Stimulated activated CD4-positive, alpha-beta T cell treated with anti-CD3 and anti-CD28 coated beads, Interleukin-4, amount 100 ng/mL, for 48 hours (primary cell): ENCODE measurements at places on chromosomes 5 and 9.

- no peak for DNase-seq
These were observed 70.3 kb upstream of the TRPM3 start for GRCh38 chr9:71191708-71192107.

DNA sequence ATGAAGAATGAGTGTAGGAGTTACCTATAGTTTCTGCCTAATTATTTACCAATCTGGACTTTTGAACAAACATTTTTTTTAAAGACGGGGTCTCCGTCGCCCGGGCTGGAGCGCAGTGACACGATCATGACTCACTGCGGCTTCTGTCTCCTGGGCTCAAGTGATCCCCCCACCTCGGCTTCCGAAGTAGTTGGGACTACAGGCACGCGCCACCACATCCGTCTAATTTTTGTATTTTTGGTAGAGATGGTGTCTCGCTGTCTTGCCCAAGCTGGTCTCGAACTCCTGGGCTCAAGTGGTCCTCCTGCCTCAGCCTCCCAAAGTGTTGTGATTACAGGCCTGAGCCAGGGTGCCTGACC, 1.5 kb downstream of the CTNNA1 start:
- DNase-seq, result no peak

DNA sequence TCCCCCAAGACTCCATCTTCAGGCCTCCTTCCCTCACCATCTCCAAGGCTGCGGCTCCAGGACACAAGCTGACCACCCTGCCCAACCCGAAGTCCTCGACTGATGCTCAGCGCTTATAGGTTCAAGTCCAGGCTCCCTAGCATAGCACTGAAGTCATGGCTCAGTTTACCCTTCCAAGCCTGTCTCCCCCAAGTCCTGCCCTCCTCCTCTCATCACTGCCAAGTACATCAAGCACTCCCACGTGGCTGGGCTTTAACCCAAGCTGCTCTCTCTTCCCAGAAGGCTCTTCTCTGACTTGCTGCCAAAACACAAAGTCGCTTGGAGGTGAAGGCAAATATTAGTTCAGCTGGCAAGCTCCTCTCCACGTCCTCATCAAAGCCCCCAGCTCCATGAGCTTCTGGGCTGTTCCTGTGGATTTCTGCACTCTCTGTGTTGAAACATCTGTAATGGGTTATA, 22.1 kb upstream of the MARCHF6 start:
- DNase-seq, result no peak

GRCh38 chr5:169126481-169127021, 174.4 kb downstream of the SLIT3 start:
- DNase-seq, result no peak

DNA sequence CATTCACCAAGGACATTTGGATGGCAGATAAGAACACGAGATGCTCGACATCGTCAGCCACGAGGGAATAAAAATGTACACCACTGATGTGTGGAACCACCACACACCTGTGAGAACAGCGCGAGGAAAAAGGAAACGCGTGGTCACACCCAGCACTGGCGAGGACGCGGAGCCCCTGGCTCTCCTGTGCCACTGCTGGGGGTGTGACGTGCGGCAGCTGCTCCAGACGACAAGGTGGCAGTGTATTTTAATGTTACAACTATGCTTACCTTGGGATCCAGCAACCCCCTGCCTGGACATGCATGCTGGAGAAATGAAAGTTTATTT, 13.6 kb upstream of the CEP72 start:
- no peak for DNase-seq

GRCh38 chr9:98894761-98895160, 48.9 kb upstream of the COL15A1 start:
- no peak for DNase-seq

DNA sequence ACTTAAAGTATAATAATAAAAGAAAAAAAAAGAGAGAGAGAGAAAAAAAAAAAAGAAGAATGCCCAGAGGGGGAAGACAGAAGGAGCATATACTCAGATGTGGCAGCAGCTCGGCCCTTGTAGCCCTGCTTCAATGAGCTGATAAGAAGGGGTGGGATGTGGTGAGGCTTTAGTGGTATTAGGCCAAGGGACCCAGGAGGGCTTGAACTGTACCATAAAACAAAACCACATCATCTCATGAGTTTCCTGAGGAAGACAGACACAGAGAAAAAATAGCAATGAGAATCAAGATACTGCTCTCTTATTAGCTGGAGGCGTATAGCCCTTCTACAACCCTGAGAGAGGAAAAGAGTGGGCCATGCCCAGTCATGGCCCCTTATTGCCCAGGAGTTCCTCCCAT, 72.8 kb downstream of the SLC1A1 start:
- DNase-seq, result no peak

GRCh38 chr5:163407034-163407655, 30.2 kb upstream of the CCNG1 start:
- no peak for DNase-seq

- DNase-seq, result no peak
These were observed 11.5 kb downstream of the CCDC69 start for GRCh38 chr5:151212406-151212798.

DNA sequence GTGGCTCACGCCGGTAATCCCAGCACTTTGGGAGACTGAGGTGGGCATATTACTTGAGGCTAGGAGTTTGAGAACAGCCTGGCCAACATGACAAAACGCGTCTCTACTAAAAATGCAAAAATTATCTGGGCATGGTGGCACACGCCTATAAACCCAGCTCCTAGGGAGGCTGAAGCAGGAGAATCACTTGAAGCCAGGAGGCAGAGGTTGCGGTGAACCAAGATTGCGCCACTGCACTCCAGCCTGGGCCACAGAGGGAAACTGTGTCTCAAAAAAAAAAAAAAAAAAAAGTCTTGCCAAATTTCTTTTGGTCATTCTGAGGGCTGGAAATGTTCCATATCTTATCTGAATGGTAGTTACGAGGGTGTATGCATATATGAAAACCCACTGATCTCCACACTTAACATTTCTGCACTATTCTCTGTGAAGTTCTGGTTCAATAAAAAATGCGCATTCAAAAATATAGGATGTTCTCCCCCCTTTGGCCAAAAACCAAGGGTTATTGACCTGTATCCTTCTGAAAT, 13.5 kb upstream of the NIPAL4 start:
- no peak for DNase-seq

DNA sequence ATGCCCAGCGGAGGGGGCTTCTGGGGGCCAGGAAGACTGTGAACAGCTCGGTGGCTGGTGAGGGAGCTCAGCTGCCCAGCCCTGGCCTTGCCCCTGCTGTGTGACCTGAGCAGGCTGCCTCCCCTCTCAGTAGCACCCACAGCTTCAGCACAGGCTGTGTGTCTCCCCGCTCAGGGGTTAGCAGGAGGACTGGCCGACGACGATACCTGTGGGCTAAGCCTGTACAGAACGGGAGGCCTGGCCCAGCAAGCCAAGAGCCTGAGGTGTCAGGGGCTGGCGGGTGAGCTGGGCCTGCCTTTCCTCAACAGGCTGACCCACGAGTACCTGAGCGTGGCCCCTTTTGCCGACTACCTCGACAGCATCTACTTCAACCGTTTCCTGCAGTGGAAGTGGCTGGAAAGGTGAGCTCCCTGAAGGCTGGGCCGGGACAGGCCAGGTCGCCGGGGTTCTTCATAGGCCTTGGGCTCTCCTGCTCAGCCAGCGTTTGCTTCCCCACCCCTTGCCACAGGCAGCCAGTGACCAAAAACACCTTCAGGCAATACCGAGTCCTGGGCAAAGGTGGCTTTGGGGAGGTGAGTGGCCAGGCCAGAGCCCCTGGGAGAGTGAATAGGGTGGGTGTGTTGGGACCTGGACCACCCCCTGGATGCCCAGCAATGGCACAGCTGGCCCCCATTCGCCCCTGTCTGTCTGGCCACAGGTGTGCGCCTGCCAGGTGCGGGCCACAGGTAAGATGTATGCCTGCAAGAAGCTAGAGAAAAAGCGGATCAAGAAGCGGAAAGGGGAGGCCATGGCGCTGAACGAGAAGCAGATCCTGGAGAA, 6.6 kb downstream of the GRK6 start:
- DNase-seq, result no peak

DNA sequence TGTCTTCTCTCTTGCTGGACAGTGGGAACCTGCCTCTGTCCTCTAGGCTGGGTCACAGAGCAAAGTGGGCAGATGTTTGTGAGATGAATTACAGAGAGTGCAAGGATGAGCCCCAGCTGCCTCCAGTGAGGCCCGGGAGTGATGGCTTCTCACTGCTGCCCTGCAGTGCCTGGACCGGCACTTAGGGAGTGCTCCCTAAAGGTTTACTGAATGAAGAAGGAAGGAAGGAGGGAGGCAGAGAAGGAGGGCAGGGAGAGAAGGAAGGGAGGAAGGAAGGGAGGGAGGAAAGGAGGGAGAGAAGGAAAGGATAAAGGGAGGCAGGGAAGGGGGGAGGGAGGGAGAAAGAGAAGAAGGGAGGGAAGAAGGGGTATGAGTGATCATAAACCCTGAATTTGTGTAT, 42.7 kb upstream of the GRHPR start:
- DNase-seq, result no peak

GRCh38 chr5:56517011-56517416, 283.9 kb upstream of the ANKRD55 start:
- no peak for DNase-seq

DNA sequence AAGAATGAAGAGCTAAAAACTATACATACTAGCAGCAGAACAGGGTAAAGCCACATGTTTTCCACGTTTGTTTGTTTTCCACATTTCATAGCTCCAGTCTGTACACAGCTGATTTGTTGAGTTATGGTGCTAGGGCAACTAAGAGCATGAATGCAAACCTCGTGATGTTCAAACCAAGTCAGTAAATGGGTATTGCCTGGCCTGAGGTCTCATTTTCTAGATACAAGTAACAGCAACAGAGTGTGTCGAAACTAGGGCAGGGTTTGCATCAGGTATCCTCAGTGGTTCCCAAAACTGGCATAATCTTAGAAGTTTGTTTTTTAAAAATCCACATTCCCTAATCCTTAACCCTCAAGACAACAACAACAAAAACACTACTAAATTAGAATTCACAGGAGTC, 89.3 kb downstream of the CEMIP2 start:
- DNase-seq, result no peak

DNA sequence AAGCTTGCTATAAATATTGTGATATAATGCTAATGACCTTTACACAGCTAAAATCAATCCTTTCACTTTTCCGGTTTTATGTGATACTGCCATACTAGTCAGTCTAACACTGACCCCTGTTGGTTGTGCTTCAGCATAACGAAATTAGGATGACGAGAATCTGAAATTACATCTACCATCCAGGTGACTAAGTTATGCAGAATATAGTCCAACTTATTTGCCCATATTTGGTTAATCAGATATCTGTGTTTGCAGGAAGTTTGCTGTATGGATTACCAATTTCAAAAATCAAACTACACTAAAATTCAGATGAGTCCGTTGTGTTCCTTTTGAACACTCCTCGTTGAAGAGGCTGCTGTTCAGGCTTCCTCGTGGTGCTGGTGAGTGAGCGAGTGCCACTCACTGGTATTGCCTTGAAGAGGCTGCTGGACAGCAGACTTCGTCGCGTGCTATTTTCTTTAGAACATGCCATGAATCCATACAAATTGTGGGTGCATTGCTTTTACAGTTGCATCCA, 32.5 kb downstream of the TENT4A start:
- DNase-seq, result no peak

DNA sequence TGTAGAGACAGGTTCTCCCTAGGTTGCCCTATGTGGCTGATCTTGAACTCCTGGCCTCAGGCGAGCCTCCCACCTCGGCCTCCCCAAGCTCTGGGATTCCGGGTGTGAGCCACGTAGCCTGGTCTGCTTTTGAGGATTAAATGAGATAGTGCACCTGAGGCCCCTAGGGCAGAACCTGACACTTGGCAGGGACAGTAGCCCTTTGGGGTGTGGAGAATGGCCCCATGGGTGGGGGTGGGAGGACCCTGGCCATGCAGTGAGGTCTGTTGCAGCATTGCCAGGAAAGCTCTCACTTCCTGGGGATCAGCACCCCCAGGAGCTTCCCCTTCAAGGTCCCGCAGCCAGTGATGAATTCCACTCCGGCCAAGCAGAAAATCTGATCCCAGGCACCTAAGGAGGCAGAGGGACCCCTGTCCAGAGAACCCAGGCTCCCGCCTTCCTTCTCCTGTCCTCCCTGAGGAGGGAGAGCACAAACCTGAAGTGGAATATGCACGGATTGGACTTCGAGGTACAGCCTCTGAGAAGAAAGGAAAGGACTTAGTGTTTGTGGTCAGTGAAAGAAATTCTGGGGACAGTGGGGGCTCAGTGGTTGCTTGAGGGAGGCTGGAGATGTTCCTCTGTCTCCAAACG, 73.9 kb upstream of the UNC5A start:
- no peak for DNase-seq

GRCh38 chr5:171574376-171574775, 154.9 kb downstream of the FGF18 start:
- DNase-seq, result no peak

- no peak for DNase-seq
These were observed 14.2 kb downstream of the NDUFAF2 start for GRCh38 chr5:60959156-60959555.

GRCh38 chr5:148306446-148306845, 5.8 kb upstream of the SPINK7 start:
- DNase-seq, result no peak

DNA sequence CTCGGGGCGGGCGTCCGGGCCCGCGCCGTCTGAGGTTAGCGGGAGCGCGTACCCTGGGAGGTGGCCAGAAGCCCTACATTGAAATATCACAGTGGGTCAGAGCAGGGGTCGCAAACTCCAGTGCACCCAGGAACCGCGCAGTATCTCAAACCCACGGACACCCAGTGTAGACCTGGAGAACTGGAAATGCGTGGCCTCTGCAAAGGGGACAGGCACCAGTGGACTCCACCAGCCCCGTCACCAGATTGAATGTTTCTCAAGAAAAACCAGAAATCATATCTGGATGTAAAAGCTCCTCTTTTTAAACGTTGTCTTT, 117.6 kb upstream of the SMIM23 start:
- no peak for DNase-seq

DNA sequence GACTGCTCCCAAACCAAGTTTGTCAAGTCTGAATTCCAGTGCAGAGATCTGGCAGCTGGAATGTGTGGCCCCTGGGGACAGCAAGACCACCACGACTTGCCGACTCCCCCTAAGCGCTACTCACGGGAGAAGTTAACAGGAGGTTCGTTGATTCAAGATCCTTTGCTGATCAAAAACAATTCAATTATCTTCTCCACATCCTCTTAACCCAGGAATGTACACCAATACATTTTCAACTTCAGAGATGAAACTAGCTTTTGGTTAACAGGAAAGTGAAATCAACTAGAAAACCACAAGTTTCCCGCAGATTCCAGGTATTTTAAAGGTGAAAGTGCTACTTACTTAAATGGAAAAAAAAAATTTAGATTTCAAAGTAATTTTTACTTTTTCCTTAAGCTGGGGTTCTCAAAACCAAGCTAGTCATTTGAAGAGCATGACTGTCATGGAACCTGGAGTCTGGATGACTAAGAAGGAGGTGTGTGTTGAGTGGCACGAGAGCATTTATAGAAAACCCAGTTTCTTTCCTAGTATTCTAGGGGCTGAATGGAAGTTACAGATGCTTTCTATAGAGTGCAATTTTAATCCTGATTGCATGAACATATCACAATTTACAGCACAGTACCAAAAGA, 257.5 kb upstream of the PANK3 start:
- no peak for DNase-seq

GRCh38 chr5:146188358-146188757, 5.9 kb upstream of the LARS1 start:
- no peak for DNase-seq
